Omental fat pad (tissue), 4 donors: ENCODE measurements at places on chromosomes 7 and 10.

DNA sequence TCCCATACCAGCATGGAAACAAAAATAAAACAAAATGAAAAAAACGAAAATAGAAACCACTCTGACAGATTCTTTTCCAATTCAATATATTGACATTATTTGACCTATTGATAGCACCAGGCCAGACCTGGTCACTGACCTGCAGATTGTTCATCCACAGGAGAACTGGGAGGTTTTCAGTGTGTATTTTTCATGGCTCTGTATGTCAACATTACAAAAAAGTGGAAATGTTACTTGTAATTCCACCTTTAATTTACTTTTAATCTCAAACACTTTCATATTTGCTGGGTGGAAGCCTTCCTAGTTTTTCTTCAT lies 2.9 kb downstream of the HKDC1 start:
- DNase-seq: no peak

DNA sequence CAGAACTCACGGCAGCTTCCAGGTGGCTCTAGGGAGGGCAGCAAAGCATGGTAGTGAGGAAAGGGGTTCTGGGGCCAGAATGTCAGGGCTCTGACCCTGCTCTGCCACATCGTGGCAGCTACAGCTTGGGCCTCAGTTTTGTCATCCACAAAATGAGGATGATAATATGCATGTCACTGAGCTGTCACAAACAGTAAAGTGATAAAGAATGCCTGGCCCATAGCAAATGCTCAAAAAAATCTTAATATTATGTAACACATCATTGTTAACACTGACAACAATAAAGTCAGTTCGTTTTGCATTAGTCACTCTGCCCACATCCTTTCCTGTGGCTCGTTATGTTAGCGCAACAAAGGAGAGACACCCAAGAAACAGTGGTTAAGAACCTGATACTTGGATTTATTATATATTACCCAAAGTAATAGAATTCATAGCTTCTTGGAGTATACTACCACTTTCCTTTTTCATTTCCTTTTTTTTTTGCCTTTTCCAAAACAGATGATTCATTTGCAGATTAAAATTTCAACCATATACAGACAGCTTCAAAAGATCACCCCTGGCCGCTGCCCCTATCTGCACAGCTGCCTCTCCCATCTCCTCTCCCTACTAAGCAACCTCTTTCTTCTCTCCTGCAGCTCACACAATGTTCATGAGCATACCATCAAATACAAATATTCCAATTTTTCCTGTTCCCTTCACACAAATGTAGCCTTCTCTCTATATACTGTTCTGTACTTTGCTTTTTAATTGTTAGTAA lies 45.5 kb upstream of the DDC start:
- DNase-seq: no peak

DNA sequence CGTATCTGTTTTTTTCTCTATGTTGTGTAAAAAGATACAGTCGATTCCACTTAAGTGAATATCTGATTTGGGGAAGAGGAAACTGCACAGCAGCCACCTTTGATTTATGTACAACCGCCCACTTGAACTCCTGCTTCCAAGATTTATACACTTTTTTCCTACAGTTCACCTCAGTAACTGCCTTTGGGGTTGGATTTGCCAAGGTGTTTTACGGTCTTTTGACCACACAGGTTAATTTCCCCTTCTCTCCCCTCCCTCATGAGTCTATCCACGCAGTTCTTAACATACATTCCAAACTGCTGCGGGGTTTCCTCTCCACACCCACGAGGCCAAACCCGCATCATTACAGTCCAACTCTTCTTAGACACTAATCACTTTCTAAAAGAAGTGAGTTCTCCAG lies 277.0 kb downstream of the USP6NL start:
- DNase-seq: no peak

GRCh38 chr10:33279811-33280602 lies 54.5 kb downstream of the NRP1 start:
- DNase-seq: no peak

GRCh38 chr7:91436655-91437054 lies 172.4 kb downstream of the FZD1 start:
- DNase-seq: no peak

- no peak for DNase-seq
These were observed 312.4 kb downstream of the CALN1 start for GRCh38 chr7:72099784-72100183.

- DNase-seq: no peak
These were observed 12.6 kb downstream of the SYPL1 start for GRCh38 chr7:106099539-106099938.

GRCh38 chr7:100583132-100584053 lies 2.5 kb downstream of the LRCH4 start:
- no peak for DNase-seq

DNA sequence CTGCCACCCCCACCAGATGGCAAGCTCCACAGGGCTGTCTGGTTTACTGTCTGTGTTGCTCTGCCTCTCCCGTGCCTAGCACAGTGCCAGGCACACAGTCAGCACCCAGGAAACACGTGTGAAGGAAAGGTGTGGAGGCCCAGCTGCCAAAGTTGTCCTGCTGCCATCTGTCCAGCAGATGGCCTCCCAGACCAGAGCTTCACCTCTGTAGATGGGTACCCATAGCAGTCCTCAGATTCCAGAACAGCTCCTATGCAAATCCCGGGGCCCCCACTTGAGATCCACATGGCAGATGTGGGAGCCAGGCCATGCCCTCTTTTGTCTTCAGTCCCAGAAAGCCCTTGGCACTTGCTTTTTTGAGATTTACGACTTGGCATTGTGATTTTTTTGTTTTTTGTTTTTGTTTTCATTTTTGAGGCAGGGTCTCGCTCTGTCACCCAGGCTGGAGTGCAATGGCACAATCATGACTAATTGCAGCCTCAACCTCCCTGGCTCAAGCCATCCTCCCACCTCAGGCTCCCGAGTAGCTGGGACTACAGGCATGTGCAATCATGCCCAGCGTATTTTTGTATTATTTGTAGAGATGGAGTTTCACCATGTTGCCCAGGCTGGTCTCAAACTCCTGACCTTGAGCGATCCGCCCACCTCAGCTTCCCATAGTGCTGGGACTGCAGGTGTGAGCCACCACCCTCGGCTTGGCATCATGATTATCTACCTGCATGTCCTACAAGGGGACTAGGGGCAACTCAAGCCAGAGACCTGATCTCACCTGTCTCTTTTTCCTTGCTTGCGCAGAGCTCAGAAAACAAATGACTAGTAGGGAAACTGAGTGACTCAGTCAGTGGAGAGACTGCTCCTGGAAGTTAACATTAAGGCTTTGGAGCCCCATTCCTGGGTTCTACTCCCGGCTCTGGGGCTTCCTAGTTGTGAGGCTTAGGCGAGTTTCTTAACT lies 16.9 kb upstream of the PALD1 start:
- no peak for DNase-seq

DNA sequence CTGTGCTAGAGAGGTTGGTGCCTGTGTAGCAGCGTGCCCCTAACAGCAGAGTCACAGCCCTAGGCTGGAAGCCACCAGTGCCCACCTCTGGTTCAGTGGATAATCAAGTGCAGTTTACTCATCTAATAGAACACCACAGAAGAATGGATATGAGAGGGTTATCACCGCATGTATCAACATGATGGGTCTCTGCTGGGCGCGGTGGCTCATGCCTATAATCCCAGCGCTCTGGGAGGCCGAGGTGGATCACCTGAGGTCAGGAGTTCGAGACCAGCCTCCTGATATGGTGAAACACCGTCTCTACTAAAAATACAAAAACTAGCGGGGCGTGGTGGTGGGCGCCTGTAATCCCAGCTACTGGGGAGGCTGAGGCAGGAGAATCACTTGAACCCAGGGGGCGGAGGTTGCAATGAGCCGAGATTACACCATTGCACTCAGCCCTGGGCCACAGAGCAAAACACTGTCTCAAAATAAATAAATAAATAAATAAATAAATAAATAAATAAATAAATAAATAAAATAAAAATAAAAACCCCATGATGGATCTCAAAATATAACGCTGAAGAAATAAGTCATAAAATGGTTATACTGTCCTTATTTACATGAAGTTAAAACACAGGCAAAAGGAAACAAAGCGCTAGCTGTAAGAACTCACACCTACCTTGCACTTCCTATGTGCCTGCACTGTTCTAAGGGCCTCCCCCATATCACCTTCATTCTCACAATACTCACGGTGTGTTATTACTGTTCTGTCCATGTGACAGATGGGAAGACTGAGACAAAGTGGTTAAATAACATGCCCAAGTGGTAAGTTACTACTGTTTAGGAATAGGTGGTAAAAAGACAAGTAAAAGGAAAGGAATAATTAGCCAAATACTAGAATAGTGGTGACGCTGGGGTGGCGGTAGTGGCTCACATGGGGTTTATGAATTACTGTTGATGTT lies 70.9 kb downstream of the AMZ1 start:
- DNase-seq: no peak
